Mesendoderm (in vitro differentiated cells): ENCODE measurements at places on chromosomes 16 and 17.

DNA sequence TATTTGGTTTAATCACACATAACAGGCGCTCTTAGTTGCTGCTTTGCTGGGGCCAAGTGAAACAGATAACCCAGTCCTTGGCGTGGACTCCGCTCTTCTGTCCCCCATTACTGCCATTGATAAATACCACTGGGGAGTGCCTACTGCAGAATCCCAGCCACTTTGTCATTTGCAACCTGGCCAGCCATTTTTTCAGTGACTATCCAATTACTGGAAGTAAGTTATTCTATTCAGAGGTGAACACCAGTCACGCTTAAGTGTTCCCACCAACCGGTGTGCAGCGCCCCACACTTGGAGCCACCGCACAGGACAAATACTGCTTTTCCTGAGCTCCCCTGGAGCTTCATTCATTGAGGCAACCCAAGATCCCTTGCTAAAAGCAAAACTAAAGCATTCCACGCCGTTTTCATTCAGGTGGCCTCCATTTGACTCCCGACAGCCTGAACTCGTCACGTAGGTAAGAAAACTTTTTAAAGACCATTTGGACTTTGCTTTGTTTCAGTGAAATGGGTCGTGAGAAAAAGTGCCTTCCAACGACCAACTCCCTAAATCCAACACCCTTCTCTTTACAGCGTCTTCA lies 1.8 kb downstream of the USP7 start:
- no peaks in the 10 kb centered on the region for H3K36me3 ChIP-seq
- H3K27ac ChIP-seq, result no peak overlapping the region
- H3K4me1 ChIP-seq, result peaks cover 24% of the 10 kb centered on the region
- DNase-seq, result no peak

GRCh38 chr17:3982541-3983017 lies 18.3 kb upstream of the ATP2A3 start:
- H3K36me3 ChIP-seq, result no peaks in the 10 kb centered on the region
- no peak overlapping the region for H3K4me3 ChIP-seq
- no peaks in the 10 kb centered on the region for H3K4me1 ChIP-seq
- H3K27me3 ChIP-seq, result no peaks in the 10 kb centered on the region

DNA sequence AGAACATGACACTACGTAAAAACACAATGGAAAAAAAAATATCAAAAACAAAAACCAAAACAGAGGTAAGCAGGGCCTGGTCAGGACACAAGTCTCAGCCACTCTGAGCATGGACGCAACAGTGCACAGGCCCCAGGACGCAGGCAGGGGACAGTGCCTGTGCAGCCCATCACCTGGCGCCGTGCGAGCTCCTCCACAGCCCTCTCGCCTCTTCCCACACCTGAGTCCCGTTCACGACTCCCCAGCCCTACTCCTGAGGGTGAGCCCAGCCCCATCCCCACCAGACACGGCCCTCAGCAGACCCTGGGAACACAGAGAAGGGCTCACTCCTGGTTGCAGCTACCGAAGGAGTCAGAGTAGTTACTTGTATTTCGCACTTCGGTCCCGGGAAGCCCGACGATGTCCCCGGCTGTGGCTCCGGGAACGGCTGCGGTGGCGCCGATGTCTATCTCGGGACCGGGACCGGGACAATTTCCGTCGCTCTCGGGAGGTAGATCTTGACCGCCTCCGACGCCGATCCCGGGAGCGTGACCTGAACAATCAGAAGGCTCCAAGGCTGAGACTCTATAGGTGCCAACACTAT lies 9.4 kb downstream of the HBQ1 start:
- no peak for DNase-seq
- no peak overlapping the region for H3K4me3 ChIP-seq
- no peak overlapping the region for H3K27ac ChIP-seq
- no peaks in the 10 kb centered on the region for H3K27me3 ChIP-seq
- peaks cover 28% of the 10 kb centered on the region for H3K36me3 ChIP-seq

GRCh38 chr17:77491921-77492445 lies 351.2 kb downstream of the SEC14L1 start:
- H3K36me3 ChIP-seq, result peaks cover 11% of the 10 kb centered on the region
- no peak for DNase-seq
- H3K4me1 ChIP-seq, result no peaks in the 10 kb centered on the region
- H3K4me3 ChIP-seq, result no peak overlapping the region
- H3K27ac ChIP-seq, result no peak overlapping the region
